ENCODE measurements at places on chromosomes 3 and 15. TPM values are rescaled to one million over a fixed set of nuclear protein-coding genes. Genes with fewer than 3 reads are reported as not detected.

Gene ZMYND10
- total RNA-seq = 1.4 TPM

Gene GOLGA8B
- total RNA-seq = 8.5 TPM

Gene NMNAT3
- total RNA-seq = not detected

GRCh38 chr3:152331018-152331541, 62.4 kb downstream of the MBNL1 start:
- peak; percentile 93 for DNase-seq

- peak; percentile 100 for DNase-seq
Observed at GRCh38 chr3:140629357-140630137, 48.3 kb upstream of the TRIM42 start.

- no peak for DNase-seq
Observed at GRCh38 chr3:159858650-159859049, 130.0 kb upstream of the IL12A start.

- no peak for DNase-seq
Observed at GRCh38 chr3:20870106-20870899, 684.3 kb upstream of the SGO1 start.

DNA sequence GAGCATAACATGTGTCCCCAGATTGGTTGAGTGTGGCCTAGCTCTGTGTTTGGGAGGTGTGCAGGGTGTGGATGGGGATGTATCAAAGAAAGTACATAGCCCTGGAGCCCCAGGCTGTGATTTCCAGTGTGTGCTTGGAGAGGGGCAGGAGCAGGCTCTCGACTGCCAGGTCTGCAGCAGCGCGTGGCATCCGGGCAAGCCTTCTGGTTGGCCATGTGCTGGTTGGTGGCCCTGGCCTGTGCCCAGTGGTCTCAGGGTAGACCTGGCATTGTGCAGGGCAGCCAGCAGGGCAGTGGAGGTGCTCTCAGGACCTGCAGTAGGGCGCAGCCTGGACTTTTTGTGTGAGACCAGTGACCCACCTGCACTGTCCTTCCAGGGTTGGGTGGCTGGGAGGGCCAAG, 231.5 kb downstream of the UBE3A start:
- no peak for DNase-seq

DNA sequence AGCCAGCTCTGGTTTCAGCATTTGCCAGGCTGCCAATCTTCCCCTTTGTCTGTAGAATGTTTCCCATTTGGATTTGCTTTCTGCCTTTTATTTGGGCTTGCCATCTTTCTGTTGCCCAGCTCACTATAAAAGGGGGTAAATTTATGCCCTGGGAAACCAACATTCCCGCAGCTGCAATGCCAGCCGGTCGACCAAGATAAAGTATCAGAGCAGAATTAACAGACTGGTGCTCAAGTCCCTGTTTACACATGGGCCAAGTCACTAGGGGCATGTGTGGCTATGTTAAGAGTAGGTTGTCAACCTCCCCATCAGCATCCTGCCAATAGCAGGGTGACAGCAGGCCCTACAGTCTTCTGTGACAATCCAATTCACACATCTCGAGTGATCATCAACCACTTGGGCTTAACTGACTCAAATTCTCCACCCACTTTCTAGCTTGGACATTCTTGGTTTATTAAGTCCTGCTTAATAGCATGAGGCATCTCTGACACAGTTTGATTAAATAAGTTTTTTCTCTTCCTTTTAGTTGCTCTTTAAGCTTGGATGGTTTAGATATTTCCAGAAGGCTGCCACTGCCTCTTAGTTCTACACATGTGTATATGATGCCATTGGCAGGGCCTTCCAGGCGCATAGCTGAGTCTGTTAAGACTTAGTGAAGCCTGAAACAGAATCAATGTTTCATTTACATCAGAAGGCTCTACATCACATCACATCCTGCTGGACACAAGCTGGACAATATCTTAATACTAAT, 24.1 kb upstream of the VEPH1 start:
- DNase-seq = peak; percentile 18

DNA sequence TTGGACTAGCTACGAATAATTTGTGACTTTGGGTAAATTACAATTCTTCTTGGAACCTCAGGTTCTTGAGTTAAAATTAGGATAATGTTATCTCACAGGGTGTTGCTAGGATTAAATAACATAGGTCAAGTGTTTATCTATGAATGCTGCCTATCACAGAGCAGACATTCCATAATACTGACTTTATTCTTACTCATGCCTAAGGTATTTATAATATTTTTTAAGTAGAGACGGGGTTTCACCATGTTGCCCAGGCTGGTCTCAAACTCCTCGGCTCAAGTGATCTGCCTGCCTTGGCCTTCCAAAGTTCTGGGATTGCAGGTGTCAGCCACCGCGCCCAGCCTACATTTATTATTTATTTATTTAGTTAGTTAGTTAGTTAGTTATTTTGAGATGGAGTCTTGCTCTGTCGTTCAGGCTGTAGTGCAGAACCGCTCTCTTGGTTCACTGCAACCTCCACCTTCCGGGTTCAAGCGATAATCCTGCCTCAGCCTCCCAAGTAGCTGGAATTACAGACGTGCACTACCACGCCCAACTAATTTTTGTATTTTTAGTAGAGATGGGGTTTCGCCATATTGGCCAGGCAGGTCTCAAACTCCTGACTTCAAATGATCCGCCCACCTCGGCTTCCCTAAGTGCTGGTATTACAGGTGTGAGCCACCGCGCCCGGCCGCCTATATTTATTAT, 741 bp upstream of the ZNF106 start:
- DNase-seq = peak; percentile 69

DNA sequence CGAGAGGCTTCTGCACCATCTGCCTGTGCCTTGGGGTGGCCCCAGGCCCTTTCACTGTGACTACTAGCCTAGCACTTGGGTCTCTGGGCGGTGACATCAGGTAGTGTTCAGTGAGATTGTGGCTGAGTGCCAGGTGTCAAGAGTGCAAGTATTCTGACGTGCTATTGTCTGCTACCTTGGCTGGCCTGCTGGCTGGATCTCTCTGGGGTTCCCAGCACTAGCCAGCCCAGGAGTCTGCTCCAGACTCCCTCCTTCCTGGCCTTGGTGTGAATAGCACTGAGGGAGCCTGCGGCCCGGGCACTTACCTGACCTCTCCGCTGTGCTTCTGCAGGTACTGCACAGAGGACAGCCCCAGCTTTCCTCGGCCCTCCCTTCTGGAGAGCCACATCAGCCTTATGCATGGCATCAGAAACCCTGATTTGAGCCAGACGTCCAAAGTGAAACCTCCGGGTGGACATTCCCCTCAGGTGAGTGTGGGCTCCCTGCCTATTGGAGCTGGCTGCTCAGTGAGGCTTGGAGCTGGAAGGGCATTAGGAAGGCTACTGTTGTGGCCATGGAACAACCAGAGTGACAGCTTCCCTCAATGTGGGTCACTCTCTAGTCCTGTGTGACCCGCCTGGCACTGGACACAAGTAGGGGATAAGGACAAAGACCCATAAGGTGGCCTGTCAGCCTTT, 17.5 kb upstream of the ALPK3 start:
- no peak for DNase-seq

GRCh38 chr15:55250392-55250791, 39.2 kb downstream of the RAB27A start:
- DNase-seq = no peak

DNA sequence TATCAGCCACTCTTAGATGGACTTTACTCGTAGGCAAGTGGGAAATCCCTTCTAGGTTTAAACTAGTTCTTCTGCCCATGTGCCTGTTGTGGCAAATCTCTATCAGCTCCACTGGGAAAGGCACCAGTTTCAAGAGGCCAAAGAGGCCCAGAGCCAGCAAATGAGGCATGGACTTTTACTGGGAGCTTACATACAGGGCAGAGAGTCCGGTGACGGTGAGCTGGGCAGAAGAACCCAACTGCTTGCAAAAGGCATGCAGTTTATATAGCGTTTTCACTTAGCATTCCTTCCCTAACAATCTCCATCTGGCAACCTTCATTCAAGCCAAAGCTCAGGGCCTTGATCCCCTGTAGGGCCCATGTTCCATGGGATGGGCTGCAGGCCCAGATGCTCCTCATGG, 93.0 kb upstream of the C3orf80 start:
- DNase-seq = no peak

DNA sequence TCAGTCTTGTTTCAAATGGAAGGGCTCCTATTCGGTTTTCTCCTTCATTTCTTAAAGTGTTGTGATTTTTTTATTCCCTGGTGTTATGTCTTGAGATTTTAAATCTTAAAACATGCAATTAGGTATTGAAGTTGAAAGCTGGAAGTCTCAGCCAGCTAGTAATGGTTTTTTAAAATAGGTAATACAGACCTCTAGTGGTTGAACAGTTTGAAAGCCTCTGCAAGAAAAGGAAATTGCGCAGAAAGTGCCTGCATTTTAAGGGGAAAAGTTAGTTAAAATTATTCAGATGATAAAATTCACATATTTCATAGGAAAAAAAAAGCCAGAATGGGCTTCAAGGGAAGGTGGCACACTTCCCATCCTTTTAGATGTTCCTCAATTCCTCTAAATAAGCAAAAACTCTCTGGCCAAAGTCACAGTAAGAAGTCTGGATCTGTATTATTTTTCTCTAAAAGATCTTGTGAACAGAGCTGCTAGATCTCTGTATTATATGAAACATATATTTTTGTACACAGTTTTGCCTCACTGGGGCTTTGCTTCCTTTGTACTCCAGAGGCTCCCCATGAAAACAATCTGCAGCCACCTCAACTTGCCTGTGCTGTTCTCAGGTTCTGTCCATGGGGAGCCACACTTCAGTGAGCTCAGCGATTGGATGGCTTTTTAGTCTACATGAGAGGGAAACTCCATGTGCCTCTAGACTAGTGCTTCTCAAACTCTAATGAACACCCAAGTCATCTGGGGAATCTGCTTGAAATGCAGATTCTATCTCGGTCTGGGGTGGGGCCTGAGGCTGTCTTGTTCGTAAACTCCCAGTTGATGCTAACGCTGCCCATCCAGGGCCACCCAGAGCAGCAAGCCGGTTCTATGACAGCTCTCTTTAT, 21.5 kb downstream of the AGTR1 start:
- DNase-seq = peak; percentile 25

- DNase-seq = no peak
Observed at GRCh38 chr3:124797426-124797945, 67.2 kb downstream of the UMPS start.
